ENCODE measurements at places on chromosomes 12 and 14.

DNA sequence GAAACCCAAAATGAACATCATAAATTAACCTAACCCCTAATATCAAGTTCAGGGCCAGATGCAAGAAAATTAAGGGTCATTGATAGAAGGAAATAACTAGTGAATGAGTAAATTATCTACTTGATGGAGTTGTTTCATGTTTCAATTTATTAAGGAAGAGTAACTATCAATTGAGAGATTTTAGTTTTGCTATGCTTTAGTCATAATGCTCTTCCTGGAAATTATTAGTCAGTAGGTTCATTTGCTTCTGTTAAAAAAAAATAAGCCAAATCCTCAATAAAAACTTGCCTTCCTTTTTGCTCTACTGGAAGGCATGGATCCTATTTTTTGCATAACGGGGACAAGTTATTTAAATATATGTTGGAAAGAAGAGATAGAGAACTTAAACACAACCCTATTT is 59.0 kb upstream of the HIF1A start:
- no peak for DNase-seq

DNA sequence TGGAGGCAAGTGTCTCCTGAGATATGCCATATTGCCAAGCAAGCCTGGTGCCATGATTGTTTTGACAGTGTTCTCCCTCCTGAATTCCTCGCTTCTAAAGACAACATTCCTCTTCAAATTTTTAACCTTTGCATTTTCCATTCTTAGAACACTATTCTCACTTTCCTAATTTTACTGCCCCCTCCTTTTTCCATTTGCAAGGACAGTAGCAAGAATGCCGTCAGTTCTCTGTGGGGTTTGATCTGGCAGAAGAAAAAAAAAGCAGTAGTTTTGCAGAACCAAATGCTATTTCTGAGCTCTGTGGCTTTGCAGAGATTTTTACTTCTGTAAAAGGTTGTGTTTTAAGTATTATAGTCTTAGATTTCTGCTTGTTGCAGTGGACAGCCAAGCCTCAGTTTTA is 295.2 kb downstream of the NUAK1 start:
- DNase-seq, result no peak

GRCh38 chr12:608413-608812 is 54.8 kb downstream of the NINJ2 start:
- no peak for DNase-seq

- no peak for DNase-seq
Observed at GRCh38 chr12:121128908-121129810, 3.5 kb upstream of the P2RX7 start.

DNA sequence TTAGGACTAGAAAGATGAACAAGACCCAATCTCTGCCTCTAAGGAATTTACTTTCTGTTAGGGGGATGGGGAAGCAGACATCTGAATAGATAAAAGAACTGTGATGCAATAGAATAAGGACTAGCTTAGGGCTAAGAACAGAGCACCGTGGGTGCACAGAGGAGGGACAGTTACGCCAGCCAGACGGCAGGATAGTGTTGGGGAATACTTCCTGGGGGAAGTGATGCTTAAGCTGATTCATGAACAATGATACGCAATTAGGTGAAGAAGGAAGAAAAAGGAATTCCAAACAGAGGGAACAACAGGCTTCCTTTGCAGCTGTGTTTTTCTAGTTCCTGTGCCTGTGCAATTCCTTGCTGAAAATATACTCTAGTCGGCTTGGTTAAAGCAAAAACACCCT is 501.1 kb downstream of the APAF1 start:
- DNase-seq, result no peak

GRCh38 chr12:114266536-114266935 is 139.4 kb downstream of the TBX5 start:
- no peak for DNase-seq

GRCh38 chr12:75634244-75635222 is 123.1 kb upstream of the KRR1 start:
- no peak for DNase-seq

- DNase-seq, result peak; percentile 59
Observed at GRCh38 chr12:110371408-110372055, 32.0 kb downstream of the ANAPC7 start.

DNA sequence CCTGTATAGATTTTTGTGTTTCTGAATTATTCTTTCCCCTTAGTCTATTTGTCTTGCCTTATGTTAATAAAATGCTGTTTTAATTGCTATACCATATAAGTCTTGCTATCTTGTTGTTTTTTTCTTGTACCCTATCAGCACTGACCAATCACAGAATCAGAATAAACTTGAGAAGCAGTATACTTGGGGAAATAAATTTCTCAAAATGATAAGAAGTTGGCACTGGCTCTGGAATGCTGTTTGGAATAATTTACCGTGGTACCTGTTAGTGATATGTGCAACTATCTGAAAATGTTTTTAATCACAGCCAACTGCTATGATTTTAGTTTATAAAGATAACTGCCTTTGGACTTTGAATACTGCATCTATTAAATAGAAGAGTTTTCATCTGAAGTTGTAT is 37.9 kb upstream of the EPS8 start:
- no peak for DNase-seq

- no peak for DNase-seq
Observed at GRCh38 chr12:21568115-21568514, 36.5 kb downstream of the GYS2 start.
